Liver (tissue), 10 donors: ENCODE measurements at places on chromosomes 4 and X. TPM values are rescaled to one million over a fixed set of nuclear protein-coding genes. Genes with fewer than 3 reads are reported as not detected.

The FIP1L1 gene
- 13.6 TPM for polyA plus RNA-seq

DNA sequence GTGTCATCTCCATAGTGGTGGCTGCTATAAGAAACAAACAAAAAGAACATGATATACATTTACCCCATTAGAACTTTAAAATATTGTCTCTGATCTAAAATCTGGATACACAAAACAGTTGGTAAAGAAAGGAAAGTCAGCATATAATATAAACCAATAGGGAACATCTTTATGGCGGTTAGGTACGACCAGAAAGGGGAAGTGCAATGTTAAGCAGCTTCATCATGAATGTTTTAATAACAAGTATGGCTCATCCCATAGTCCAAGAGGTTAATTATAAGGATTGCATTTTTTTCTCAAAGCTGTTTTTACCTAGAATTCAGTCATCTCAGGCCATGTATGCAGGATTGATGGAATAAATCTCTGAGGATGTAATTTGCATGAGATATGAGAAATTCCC lies 1869.7 kb downstream of the PCDH7 start:
- no peaks in the 10 kb centered on the region for H3K36me3 ChIP-seq
- H3K27me3 ChIP-seq: no peaks in the 10 kb centered on the region
- no peak overlapping the region for H3K4me3 ChIP-seq
- H3K27ac ChIP-seq: no peak overlapping the region

- H3K27ac ChIP-seq: no peak overlapping the region
- H3K36me3 ChIP-seq: no peaks in the 10 kb centered on the region
- no peaks in the 10 kb centered on the region for H3K27me3 ChIP-seq
- peaks cover 3% of the 10 kb centered on the region for H3K4me1 ChIP-seq
- no peak for DNase-seq
Observed at GRCh38 chr4:15675356-15675755, 6.3 kb upstream of the FAM200B start.

DNA sequence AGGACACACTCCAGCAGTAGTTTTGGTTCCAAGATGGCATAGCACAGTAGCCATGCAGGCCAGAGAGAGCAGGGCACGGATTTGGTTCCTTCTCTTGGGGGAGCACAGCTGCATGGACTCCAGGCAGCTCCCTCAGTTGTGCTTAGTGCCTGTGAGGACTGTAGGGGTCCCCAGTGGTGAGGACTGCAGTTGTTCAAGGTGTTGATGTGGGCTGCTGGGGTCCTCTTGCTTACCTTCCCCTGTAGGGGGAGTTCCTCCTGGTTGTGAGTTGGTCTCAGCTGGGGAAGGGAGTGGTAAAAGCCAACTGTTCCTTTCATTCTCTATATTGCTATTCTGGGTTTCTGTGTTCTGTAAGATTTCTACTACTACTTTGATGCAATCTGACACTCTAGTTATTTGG lies 606.5 kb downstream of the MAGEB5 start:
- no peaks in the 10 kb centered on the region for H3K4me1 ChIP-seq
- no peak overlapping the region for H3K4me3 ChIP-seq
- no peak for DNase-seq
- H3K36me3 ChIP-seq: no peaks in the 10 kb centered on the region
- H3K27ac ChIP-seq: no peak overlapping the region

DNA sequence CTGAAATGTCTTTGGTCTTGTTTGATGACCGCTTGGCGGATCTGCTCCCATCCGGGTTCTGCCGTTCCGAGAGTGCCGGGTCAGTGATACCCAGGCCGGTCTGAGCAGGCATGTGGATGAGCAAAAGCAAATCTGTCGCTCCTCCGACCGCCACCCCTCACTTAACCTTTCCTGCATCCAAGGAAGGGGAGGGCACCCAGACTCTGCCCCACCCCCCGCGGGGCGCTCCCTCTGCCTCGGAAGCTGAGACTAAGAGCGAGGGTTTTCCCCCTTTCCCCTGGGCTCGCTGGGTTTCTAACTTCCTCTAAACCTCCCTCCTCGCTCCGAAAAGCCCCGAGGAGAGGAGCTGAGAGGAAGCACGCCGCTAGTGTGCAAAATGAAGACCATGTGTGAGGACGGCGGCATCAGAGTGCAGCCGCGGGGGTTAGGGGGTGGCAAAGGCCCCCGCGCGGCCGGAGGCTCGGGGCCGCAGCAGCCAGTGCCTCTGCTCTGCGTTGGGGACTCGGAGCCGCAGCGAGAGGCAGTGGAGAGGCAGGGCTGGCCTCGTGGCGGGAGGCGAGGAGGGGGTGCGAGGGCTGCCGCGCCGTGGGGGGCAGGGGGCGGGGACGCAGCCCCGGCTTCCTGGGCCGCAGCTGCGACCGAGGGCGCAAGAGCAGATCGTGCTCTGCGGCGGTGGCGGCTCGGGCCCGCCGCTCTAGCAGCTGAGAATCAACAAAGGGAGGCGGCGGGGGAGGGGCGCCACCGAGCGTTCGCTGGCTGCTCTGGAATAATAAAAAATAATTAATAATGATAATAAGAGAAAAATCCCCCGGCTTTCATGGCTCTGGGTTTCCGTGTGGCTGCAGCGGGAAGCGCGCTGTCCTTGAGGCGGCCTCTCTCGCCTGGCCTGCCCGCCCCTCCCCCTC lies 55.8 kb upstream of the BCOR start:
- DNase-seq: no peak
- H3K36me3 ChIP-seq: no peaks in the 10 kb centered on the region
- H3K4me3 ChIP-seq: peak overlapping the region; percentile 55
- peak overlapping the region; percentile 62 for H3K27ac ChIP-seq

The GSX2 gene
- not detected for polyA plus RNA-seq

DNA sequence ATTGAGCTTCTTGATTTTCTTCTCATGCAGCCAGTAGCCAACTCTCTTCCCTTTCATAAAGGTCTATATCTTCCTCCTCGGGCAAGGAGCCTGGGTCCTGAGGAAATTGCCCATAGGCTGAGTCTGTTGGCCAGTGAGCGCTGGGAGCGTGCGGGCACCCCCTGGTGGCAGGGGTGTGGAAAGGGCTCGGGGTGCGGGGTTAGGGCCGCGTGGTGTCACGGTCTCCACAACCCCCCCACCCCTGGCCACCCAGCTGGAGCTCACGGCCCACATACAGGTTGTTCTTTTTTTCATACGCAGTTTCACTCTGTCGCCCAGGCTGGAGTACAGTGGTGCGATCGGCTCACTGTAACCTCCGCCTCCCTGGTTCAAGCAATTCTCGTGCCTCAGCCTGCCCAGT lies 13.1 kb downstream of the RBM10 start:
- DNase-seq: no peak
- H3K4me1 ChIP-seq: no peaks in the 10 kb centered on the region
- H3K36me3 ChIP-seq: no peaks in the 10 kb centered on the region
- H3K4me3 ChIP-seq: no peak overlapping the region

The HSFX2 gene
- polyA plus RNA-seq: 0.20 TPM

DNA sequence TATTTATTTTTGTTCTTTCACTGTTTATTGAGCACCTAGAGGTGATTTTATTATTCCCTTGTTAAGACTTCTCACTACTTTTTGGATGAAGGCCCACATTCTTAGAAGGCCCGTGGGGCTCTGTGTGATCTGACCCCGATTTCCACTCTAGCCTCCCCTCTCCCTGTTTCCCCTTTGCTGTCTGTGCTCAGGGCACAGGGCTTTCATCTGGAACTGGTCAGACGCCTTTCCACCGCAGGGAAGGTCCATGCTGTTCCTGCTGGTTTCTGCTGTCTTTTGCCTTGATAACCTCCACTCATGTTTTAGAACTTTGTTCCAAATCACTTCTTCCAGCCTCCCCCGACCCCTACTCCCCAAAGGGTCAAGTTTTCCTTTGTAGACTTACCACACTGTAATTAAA lies 31.3 kb upstream of the ANAPC4 start:
- no peak for DNase-seq
- H3K36me3 ChIP-seq: peaks cover 2% of the 10 kb centered on the region
- H3K4me3 ChIP-seq: no peak overlapping the region
- no peak overlapping the region for H3K27ac ChIP-seq

The CPZ gene
- polyA plus RNA-seq: 1.6 TPM

DNA sequence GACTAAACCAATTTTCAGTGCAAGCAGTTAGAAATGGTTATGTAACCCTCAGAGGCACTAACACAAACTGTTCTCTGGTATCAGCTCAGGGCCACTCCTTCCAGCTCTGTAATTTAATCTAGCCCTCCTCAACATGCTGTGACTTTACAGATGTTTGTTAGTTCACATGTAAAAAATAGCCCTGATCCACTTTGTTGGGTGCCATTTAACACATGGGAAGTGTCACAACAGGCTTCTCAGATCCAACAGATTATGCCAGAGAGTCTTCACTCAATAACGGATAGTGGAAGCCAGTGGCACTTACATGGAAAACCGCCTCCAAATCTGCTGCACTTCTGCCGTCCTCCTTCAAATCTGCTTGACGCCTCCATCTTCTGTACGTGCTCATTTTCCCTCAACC lies 51.6 kb downstream of the ATP8A1 start:
- H3K4me3 ChIP-seq: no peak overlapping the region
- H3K4me1 ChIP-seq: no peaks in the 10 kb centered on the region
- peaks cover 3% of the 10 kb centered on the region for H3K27me3 ChIP-seq
- no peak overlapping the region for H3K27ac ChIP-seq

GRCh38 chrX:138756234-138756633 lies 44.7 kb upstream of the FGF13 start:
- peak; percentile 30 for DNase-seq
- no peaks in the 10 kb centered on the region for H3K27me3 ChIP-seq
- no peak overlapping the region for H3K4me3 ChIP-seq
- no peaks in the 10 kb centered on the region for H3K36me3 ChIP-seq
- peaks cover under 1% of the 10 kb centered on the region for H3K4me1 ChIP-seq
- H3K27ac ChIP-seq: no peak overlapping the region

The CLDN22 gene
- polyA plus RNA-seq: not detected

GRCh38 chr4:67052814-67053675 lies 492.3 kb downstream of the CENPC start:
- no peaks in the 10 kb centered on the region for H3K4me1 ChIP-seq
- no peak overlapping the region for H3K4me3 ChIP-seq
- no peak overlapping the region for H3K27ac ChIP-seq
- H3K36me3 ChIP-seq: no peaks in the 10 kb centered on the region
- no peak for DNase-seq
- no peaks in the 10 kb centered on the region for H3K27me3 ChIP-seq

GRCh38 chr4:139851639-139852038 lies 186.0 kb downstream of the MGST2 start:
- DNase-seq: no peak
- H3K36me3 ChIP-seq: no peaks in the 10 kb centered on the region
- H3K4me1 ChIP-seq: no peaks in the 10 kb centered on the region
- no peaks in the 10 kb centered on the region for H3K27me3 ChIP-seq
- H3K27ac ChIP-seq: no peak overlapping the region
- no peak overlapping the region for H3K4me3 ChIP-seq

- no peak for DNase-seq
- no peaks in the 10 kb centered on the region for H3K4me1 ChIP-seq
- no peak overlapping the region for H3K27ac ChIP-seq
- no peaks in the 10 kb centered on the region for H3K27me3 ChIP-seq
- no peaks in the 10 kb centered on the region for H3K36me3 ChIP-seq
Observed at GRCh38 chr4:53489279-53489889, 101.9 kb downstream of the LNX1 start.

The MAGEB17 gene
- not detected for polyA plus RNA-seq

DNA sequence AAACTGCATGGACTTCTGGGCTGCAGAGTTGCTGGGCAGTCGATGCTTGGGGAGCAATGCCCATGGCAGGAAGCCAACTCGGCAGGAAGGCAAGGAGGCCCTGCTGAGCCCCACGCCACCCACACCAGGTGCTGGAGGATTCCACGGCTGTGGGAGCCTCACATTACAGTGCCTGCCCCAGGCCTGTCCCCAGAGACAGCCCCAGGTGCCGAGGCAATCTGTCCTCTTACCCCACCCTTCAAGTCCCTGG lies 53.9 kb downstream of the HMX1 start:
- no peak overlapping the region for H3K4me3 ChIP-seq
- H3K36me3 ChIP-seq: no peaks in the 10 kb centered on the region
- H3K27me3 ChIP-seq: no peaks in the 10 kb centered on the region

- no peak overlapping the region for H3K27ac ChIP-seq
- H3K4me1 ChIP-seq: no peaks in the 10 kb centered on the region
- no peak for DNase-seq
- peaks cover 65% of the 10 kb centered on the region for H3K36me3 ChIP-seq
Observed at GRCh38 chr4:1216869-1217294, 32.0 kb downstream of the CTBP1 start.

GRCh38 chrX:55240788-55241340 lies 20.7 kb downstream of the PAGE5 start:
- DNase-seq: no peak
- no peaks in the 10 kb centered on the region for H3K27me3 ChIP-seq
- H3K27ac ChIP-seq: no peak overlapping the region
- no peaks in the 10 kb centered on the region for H3K36me3 ChIP-seq

DNA sequence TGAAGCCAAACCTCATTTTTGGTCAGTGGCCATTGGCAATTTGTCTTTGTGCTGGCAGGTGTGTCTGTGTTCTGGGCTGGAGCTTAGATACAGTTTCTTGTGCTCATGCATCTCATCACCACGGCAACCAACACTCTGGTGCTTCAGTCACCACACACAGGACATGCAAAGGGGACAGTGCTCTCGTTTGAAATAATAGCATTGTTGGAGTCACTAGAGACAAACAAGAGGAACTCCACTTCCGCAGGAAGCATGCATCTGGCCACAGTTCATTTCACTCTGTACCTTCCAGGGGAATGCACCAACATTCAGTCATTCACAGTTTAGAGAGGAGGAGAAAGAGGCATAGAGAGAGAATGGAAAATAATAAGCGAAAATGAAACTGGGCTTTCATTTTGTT lies 267.4 kb downstream of the ANK2 start:
- H3K27ac ChIP-seq: no peak overlapping the region
- H3K36me3 ChIP-seq: no peaks in the 10 kb centered on the region
- no peaks in the 10 kb centered on the region for H3K4me1 ChIP-seq
- DNase-seq: no peak
- H3K4me3 ChIP-seq: no peak overlapping the region
- H3K27me3 ChIP-seq: no peaks in the 10 kb centered on the region

The TNMD gene
- not detected for polyA plus RNA-seq

GRCh38 chr4:79184476-79184875 lies 141.4 kb downstream of the NAA11 start:
- H3K36me3 ChIP-seq: no peaks in the 10 kb centered on the region
- no peaks in the 10 kb centered on the region for H3K27me3 ChIP-seq
- no peak overlapping the region for H3K27ac ChIP-seq
- no peaks in the 10 kb centered on the region for H3K4me1 ChIP-seq
- DNase-seq: no peak

GRCh38 chr4:54318904-54319303 lies 89.8 kb downstream of the PDGFRA start:
- no peaks in the 10 kb centered on the region for H3K36me3 ChIP-seq
- no peak overlapping the region for H3K4me3 ChIP-seq
- H3K27ac ChIP-seq: no peak overlapping the region
- no peaks in the 10 kb centered on the region for H3K27me3 ChIP-seq

DNA sequence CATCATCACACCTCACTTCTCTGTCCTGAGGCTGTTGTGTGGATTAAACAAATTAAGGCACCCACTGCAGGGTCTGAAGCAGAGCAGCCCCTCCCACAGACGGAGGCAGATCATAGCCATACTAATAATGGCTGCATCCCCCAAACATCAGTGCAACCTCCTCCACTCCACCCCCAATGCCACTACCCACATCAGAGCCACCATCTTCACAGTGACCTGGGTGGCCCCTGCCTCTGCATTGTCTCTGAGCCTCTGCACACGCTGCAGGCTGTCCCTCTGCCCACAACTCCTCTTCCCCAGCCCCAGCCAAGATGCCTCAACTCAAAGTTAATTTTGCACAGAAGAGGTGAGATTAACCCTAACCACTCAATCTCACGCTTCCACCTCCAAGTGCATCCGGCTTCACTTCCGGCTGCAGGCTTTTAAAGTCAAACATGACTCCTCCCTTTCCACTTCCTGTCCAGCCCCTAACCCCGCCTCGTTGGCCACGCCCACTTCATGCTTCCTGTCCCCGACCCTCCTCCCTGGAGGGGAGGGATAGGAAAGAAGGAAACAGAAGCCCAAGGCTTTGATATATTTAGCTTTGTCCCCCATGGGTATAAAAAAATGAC lies 22.7 kb downstream of the JAKMIP1 start:
- peaks cover 2% of the 10 kb centered on the region for H3K27me3 ChIP-seq
- no peaks in the 10 kb centered on the region for H3K36me3 ChIP-seq
- no peaks in the 10 kb centered on the region for H3K4me1 ChIP-seq
- DNase-seq: no peak
